ENCODE measurements at places on chromosomes 3 and 15.

- no peak for DNase-seq
These were observed 1.2 kb upstream of the PROK2 start for GRCh38 chr3:71786217-71786549.

GRCh38 chr15:76336254-76337058, at the start of gene ISL2:
ISL2 (plus strand) TSS chr15:76336773; CDS start chr15:76336884, 111 bp downstream.
- DNase-seq = peak; percentile 59

- DNase-seq = no peak
These were observed 463.3 kb upstream of the CBLB start for GRCh38 chr3:106332129-106332528.

DNA sequence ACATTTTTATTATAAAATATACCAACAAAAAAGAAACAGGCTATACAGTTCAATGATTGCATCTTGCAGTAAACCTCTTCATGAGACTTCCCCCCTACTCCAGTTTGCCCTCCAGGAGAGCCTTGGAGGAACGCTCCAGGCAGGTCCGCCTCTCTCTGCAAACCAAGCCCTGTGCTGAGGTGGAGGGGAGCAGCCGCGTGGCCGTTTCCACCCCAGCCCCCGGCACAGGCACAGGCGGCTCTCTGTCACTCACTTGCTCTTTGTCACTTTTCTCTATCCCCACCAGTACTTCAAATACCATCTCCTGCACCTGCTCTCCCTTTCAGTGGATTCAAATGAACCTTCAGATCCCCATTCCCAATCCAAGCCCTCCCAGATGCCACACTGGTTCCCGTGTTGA, 479.9 kb downstream of the OCA2 start:
- DNase-seq = no peak

GRCh38 chr15:40927495-40927872, 1.7 kb upstream of the DLL4 start:
- no peak for DNase-seq

DNA sequence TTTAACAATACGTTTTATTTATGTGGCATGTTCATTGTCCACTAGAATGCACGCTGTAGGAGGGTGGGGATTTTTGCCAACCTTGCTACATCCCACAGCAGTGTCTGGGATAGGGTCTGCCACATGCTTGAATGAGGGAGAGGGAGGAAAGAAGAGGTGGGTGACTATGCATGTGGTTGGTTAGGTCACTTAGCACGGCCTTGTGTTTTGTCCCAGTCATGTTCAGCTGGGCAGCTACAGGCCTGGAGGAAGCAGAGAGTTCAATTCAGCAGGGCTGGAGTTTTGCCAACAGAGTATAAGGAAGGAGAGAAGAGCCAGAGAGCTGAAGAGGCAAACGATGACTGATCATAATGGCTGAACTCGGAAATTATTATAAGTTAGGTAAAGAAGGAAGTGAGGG, 268.4 kb upstream of the NSMCE3 start:
- DNase-seq = no peak

- DNase-seq = no peak
These were observed 157.9 kb upstream of the SLC2A2 start for GRCh38 chr3:171184372-171184771.

- DNase-seq = no peak
These were observed 576.4 kb upstream of the ROBO2 start for GRCh38 chr3:76463501-76463900.

DNA sequence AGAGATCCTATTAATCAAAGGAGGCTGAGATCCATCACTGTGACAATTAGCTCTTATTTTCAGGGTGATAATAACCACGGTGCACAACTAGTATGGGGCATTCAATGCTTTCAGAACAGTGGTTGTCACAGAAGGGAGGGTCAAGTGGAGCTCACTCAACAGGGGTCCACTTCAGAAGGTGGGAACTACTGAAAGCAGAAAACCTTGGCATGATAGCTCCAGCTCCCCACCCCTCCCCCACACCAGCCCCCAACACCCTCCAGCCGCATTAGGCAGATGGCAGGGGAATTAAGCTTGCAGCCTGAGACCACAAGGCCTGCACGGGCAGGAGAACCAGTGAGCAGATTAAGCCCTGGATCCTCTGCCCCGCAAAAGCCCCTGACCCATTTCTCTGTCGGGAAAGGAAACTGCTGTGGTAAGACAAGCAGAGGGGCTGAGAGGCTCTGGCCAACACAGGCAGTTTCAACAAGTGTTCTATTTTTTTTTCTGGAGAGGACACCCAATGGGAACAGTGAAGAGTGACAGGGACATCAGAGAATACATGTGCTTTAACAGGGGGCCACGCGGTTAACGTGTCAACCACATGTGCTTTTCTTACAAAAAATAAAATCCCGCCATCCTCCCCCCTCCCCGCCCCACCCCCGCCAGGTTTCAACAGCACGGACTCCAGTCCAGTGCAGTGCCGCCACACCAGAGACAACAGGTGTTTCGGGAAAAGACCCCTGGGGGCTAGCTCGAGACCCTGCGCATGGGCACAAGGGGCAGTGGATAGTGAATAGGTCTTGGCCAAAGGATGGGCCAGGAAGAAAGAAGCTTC, 997 bp downstream of the FYCO1 start:
- no peak for DNase-seq

- no peak for DNase-seq
These were observed 14.6 kb upstream of the APBA2 start for GRCh38 chr15:28871168-28871567.
